ENCODE measurements at places on chromosomes 12 and 14.

DNA sequence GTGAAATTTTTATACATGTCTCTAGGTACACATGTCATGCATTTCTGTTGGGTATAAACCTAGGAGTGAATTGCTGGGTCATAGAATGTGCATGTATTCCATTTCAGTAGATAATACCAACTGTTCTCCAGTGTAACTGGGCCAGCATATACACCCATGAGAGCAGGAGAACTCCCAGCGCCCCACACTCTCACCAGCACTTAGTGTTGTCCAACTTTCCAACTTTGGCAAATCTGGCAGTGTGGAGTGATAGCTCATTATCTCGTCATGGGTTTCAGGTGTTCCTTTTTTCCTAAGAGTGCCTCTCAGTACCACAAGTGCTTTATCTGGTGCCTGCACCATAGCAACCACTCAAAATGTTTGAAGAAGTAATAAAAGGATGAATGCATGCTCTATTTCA is 40.1 kb downstream of the NGB start:
- no peak for DNase-seq

DNA sequence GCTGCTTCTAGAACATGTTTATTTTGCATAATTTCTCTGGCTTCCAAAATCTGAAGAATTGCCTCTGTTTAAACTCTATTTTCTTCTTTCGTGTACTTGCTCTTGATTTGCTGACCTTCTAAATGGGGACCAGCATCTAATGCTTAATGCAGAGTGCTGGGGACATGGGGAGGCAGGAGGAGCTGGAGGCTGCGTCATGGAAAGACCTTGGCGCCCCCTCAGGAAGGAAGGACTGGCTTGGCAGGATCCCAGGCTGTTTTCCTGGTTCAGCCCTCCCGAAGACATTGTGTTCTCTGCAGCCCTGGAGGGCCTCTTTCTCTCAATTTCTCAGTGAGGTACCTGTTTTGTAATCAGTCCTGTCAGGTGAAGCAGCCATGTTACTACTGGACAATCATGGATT is 5.5 kb downstream of the PRKCH start:
- DNase-seq = no peak

- DNase-seq = no peak
These were observed 76.6 kb upstream of the TMPO start for GRCh38 chr12:98438656-98439230.

DNA sequence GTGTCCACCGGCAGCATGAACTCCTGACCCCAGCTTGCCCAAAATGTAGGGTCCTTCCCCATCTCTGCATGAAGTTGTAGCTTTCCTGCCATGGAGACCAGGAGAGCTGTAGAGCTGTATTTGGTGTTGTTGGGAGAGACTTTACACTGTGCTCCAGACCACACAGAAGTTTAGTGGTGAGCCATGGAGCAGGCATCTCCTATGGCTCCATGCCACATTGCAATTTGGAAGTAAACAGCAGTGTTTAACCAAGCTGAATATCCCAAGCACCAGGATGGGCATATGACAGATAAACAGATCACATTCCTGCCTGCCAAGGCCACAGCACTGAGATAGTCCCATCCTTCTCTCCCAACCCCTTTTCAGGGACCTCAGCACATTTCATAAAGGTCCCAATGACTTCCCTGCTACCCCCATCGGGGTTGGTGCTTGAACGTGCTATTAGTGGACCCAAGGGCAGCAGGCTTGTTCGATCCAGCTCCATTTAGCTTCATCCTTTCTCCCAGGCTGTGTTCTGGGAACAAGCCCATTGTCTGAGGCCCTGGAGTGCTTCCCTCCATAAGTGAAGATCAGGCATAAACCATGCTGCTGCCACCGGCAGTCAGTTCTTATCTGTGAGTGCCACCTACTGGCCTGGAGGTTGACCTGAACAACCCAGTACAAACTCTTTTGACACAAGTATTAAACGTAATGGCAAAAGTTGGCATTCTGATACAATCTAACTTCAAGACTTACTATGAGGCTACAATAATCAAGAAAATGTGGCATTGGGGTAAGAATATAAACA is 172.3 kb upstream of the ATXN7L3B start:
- no peak for DNase-seq

- no peak for DNase-seq
These were observed 29.6 kb downstream of the CRADD start for GRCh38 chr12:93706824-93707223.

DNA sequence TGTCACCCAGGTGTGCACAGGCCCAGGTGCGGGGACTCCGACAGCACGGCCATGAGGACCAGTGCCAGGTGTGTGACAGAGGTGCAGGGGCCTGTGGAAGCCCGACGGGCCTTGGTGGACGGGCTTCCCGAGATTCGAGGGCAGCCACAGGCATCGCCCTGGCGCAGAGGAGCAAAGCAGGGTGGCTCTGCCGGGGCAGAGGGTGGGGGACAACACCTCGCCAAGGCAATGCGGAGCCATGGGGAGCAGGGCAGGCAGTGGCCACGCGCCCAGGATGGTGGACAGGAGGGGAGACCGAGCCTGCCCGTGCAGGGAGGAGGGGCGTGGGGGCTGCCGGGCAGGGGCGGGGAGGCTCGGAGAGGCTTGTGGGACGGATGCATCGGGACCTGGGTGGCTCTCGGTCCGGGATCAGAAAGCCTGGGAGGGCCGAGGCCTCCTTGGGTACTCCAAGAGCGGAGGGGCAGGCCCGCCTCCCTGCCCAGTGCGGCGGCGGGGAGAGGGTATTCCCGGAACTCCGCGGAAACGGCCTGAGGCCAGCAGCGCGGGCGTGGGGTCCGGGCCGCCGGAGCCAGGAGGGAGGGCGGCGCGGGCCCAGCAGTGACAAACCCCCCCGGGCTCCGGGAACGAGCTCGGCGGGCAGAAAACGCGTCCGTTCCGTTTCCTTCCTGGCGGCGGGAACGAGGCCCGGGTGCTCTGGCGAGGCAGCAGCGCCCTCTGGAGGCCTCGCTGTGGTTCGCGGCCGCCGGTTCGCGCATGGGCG is 1.6 kb downstream of the TMEM121 start:
- peak; percentile 20 for DNase-seq

- DNase-seq = no peak
These were observed 9.3 kb upstream of the PRIMA1 start for GRCh38 chr14:93797536-93797935.

DNA sequence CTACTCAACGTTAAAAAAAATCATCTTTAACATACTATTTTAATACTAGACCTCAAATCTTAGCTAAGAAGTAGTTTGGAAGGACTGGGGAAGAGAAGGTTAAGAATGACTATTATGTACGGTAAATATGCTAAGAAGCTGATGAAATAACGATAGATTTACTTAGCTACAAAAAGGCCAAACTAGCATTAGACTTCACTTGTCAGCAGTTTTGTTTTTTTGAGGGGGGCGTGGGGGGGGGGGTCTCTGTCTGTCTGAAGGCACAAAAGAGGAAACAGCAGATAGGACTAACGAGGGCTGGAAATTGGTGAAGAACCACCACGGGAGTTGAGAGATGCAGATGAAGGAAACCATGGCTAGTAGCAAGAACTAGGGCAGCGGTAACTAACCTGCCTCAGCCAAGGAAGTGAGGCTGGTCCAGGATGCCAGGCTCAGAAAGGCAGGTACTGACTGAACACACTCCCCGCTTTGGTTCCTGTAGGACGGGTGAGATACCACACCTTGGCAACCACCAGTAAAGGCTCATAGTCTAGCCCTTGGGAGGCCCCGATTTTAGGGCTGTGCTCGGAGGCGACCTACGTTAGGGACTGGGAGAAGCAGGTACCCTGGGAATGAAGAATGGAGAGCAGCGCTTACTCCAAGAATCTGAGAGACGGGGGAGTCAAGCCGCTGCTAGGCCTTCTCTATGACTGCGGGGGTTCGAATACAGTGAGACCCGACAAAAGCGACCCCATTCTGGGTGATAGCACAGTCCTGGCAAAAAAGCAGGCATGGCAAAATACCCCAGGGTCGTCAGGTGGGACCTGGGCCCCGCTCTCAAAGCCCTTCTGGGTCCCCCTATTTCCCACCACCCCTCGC is 675 bp downstream of the NEDD8 start:
- no peak for DNase-seq

DNA sequence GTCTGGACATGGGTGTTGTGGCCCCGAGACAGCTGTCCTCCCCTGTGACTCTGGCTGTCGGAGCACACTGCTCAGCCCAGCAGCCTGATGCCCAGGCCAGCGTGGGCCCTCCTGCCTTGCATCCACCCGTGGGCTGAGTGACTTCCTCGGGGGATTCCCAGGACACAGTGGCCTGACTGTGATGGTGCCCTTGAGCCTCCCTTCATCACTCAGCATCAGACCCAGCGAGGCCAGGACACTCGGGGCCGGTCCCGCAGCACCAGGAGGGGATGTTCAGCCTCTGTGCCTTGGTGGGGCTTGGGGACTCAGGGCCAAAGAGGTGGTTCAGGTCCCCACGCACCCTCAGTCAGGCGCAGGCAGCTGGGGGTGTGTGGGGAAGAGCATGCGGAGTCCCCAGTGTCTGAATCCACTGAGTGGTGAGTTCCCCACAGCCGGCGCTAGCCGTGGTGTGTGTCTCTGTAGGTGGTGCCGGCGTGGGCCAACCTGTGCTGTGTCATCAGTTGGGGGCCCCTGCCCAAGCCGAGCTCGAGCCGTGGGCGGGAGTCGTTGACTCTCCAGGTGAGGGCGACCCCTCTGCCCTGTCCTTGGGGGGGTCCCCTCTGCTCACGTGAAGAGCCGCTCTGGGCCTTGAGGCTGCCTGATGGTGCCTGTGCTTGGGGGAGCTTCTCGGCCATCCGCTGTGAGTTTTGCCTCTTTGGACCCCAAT is 185.8 kb downstream of the ADGRD1 start:
- DNase-seq = no peak
